ENCODE measurements at places on chromosomes 2 and 18. TPM values are rescaled to one million over a fixed set of nuclear protein-coding genes. Genes with fewer than 3 reads are reported as not detected.

DNA sequence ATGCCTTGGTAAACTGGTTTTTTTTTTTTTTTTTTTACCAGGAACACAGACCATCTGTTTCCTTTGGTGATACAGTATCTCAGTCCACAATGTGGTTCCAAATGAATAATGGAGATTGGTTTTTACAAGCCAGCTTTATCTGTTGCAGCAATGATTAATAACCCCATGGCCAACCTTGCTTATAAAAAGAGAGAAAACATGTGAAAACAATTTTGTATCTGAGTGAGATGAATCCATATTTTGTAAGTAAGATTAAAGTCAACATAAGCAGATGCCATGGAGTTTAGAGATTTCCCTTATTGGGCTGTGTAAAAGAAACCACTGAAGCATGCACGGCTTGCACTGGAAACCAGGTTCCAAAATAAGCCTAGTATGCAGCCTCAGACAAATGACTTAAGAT, 108.6 kb upstream of the CNTNAP5 start:
- no peak for DNase-seq

- DNase-seq: no peak
Observed at GRCh38 chr2:215797676-215798075, 215.7 kb downstream of the MREG start.

DNA sequence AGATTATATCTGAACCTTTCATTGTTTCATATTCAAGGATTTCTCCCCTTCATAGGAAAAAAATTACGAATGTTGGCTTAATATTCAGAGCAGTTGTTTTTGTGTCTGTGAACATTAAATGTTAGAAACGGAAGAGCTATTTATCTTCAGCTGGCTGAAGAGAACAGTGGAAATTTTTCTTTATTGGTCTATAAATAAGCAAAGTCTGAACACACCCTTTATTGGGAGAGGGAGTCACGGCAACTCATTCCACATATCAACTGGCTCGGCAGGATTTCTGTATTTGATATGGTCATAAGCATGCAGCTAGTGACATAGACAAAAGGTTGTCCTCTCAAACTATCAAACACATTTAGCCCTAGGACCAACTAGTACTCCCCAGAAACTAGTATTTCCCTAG, 468.4 kb upstream of the HNRNPA3 start:
- DNase-seq: no peak

GRCh38 chr18:75727456-75727855, 300.0 kb upstream of the SMIM21 start:
- DNase-seq: no peak

The NYAP2 gene
- not detected for total RNA-seq

Measured in activated T-cell treated with anti-CD3 and anti-CD28 coated beads, Interleukin-2, amount 50 U/mL, for 4 hours (primary cell).